NCI-H1436 (cell line): ENCODE measurements at places on chromosomes 7 and 10.

GRCh38 chr10:61844116-61844822, 57.2 kb upstream of the ARID5B start:
- DNase-seq = no peak

GRCh38 chr10:2660276-2660675, 407.1 kb upstream of the PFKP start:
- no peak for DNase-seq

- no peak for DNase-seq
These were observed 1.8 kb downstream of the HOXA10 start for GRCh38 chr7:27172315-27172774.

DNA sequence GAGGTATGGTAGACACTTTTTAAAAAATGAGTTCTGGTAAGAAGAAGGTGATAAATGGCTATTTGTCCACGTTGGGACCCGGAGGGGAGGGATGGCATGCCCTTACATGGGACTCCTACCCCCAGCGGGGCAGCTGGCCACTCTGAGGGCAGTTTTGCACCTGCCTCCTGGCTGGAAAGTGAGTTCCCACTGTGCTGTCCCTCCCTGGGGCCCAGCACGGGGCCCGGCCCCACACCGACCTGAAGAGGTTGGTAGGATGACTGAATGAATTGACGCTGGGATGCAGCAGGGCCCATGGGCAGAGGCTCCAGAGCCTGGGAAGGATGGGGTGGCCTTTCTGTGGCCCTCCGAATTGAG, 601 bp upstream of the AEBP1 start:
- DNase-seq = no peak

- DNase-seq = peak; percentile 26
These were observed 107.0 kb upstream of the BTBD16 start for GRCh38 chr10:122164023-122164601.

DNA sequence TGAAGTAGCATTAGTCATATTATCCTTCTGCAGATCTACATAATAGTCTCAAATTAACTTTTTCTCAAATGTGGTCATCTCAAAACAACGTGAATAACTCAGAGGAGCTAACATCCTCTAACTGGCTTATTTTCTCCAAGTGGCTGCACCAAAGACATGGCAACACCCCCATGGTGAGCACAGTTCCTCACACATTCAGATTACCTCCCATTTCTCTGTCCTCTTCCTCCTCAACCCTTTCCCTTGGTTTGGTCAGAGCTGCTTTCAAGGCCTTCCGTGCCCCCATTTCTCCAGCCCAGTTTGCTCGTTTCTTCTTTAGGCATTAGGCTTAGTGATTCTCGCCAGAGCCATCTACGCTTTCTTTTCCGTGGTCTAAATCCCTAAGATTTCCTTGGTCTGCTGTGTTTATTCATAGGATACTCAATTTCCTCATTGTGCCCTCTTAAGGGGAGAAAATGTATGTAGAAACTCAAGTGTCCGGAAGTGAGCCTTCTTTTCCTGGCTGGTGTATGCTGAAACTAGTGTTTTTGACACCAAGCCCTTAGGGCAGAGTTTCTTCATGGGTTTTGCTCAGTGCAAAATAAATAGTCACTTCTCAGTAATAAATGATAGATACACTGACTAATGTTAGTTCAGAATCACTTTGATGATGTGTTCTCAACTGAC, 2.6 kb downstream of the MET start:
- DNase-seq = no peak

- peak; percentile 28 for DNase-seq
These were observed 34.7 kb downstream of the MINDY4 start for GRCh38 chr7:30805931-30806330.

DNA sequence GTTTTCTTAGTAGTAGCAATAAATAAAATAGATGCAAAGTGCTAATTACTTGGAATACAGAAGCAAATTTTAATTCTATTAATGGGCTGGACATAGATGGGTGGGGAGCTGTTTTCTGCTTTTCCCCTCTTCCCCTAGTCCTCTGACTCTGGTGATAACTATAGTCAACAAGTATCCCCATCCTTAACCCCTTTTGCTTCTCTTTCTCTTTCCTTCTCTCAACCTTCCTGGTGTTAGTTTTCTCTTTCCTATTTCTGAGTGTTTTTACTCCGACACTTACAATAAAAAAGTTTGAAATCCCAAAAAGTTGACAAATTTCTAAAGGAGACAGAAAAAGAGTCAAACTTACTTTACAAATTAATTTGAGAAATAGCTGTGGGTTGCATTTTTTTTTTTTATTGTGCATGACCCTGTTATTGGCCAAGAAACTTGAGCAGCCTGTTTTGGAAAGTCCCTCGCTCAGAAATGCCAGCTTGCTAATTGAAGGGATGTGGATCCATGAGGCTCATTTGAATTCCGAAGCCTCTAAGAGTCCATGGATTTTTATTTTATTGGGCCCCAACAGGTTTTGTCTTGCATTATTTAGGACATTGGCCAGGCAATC, 2.4 kb downstream of the FAS start:
- DNase-seq = no peak

- no peak for DNase-seq
These were observed 344.0 kb downstream of the ARL4A start for GRCh38 chr7:13031468-13031867.

DNA sequence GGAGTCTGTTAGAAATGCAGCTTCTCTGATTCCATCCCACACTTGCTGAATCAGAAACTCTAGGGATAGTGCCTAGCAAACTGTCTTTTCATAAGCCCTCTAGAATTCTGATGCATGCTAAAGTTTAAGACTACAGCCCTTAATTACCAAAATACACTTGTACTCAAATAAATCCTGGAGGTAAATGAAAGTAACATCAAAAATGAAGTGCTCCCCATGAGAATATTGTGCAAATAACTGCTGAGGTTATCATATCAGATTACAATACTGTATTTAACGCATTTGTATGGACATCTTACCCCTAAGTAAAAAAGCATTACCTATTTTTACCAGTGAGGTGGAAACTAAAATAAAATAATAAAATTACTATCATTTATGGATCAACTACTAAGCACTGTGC, 104.7 kb downstream of the CHCHD3 start:
- peak; percentile 0 for DNase-seq

DNA sequence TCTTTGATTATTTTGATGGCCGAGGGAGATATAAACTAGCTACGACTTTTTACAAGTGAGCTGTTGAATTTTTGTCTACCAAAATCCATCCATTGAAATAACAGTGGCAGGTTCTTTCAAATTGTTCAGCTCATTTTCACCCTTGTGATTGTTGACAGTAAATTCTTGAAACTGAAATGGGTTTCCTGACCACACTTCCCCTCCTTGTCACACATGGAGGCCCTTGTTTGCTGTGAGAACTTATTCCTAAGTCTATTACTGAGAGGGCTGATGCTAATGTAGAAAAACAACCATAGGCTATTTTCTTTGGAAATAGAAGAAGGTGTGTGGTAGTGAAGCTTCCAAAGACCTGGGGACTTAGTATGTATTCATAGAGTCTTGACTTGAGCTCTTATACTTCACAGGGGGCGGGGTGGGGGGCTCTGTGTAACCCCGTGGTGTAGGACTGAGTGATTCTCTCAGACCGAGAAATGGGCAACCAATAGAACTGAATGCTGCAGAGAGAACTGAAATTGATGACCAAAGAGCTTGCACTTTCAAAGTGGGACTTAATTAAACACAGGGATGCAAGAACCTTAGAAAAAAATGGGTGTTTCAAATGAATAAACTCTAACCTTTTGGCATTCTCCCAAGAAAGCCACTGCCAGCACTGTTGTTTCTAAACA, 718.9 kb downstream of the CCSER2 start:
- DNase-seq = no peak

GRCh38 chr10:35214607-35215020, 88.0 kb downstream of the CREM start:
- no peak for DNase-seq

- no peak for DNase-seq
These were observed 325.9 kb downstream of the ADARB2 start for GRCh38 chr10:1411451-1411850.

DNA sequence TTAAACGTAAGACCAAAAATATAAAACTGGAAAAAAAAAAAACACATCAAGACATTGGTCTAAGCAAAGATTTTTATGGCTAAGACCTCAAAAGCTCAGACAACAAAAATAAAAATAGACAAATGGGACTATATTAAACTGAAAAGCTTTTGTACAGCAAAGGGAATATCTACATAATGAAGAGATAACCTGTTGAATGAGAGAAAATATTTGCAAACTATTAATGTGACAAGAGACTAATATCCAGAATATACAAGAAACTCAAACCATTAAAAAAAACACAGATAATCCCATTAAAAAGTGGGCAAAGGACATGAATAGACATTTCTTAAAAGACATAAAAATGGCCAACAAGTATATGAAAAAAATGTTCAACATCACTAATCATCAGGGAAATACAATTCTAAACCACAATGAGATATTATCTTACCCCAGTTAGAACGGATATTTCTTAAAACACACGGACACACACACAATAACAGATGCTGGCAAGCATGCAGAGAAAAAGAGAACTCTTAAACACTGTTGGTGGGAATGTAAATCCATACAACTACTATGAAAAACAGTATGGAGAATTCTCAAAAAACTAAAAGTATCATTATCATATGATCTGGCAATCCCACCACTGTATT, 28.8 kb downstream of the CNOT4 start:
- DNase-seq = no peak

- DNase-seq = no peak
These were observed 13.1 kb upstream of the UCMA start for GRCh38 chr10:13247246-13247645.

GRCh38 chr10:104630731-104631130, 10.4 kb upstream of the SORCS3 start:
- no peak for DNase-seq

GRCh38 chr7:45350896-45351295, 193.3 kb downstream of the RAMP3 start:
- no peak for DNase-seq

- DNase-seq = no peak
These were observed 173.0 kb upstream of the NEBL start for GRCh38 chr10:21069929-21070700.
